ENCODE measurements at places on chromosomes 7 and 10. TPM values are rescaled to one million over a fixed set of nuclear protein-coding genes. Genes with fewer than 3 reads are reported as not detected.

Gene MALRD1
- total RNA-seq = not detected

Gene OPN4
- total RNA-seq = not detected

Gene HTR7
- total RNA-seq = 15.3 TPM

Gene CREB3L2
- total RNA-seq = 79.4 TPM

Gene VWDE
- total RNA-seq = 3.0 TPM

Gene SEMA3E
- total RNA-seq = 0.51 TPM
